B cell (primary cell): ENCODE measurements at places on chromosomes 12 and 14.

DNA sequence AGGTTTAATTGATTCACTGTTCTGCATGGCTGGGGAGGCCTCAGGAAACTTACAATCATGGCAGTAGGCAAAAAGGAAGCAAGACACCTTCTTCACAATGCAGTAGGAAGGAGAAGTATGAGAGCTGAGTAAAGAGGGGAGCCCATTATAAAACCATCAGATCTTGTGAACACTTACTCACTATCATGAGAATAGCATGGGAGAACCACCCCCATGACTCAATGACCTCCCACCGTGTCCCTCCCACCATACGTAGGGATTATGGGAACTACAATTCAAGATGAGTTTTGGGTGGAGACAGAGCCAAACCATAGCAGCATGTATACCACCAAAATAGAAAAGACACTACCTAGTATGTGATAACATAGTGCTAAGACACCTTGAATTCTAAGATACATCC is 2.9 kb upstream of the HMGA2 start:
- peaks cover 27% of the 10 kb centered on the region for H3K27me3 ChIP-seq
- H3K4me1 ChIP-seq = peaks cover 25% of the 10 kb centered on the region
- H3K36me3 ChIP-seq = no peaks in the 10 kb centered on the region
- DNase-seq = no peak
- no peak overlapping the region for H3K4me3 ChIP-seq

- H3K27ac ChIP-seq = no peak overlapping the region
- no peak overlapping the region for H3K4me3 ChIP-seq
- DNase-seq = no peak
- H3K4me1 ChIP-seq = peaks cover 3% of the 10 kb centered on the region
- no peaks in the 10 kb centered on the region for H3K36me3 ChIP-seq
- H3K27me3 ChIP-seq = peaks cover 52% of the 10 kb centered on the region
These were observed 3.9 kb downstream of the FLRT2 start for GRCh38 chr14:85533861-85534291.

GRCh38 chr12:49763006-49763591 is 21.7 kb downstream of the TMBIM6 start:
- no peaks in the 10 kb centered on the region for H3K27me3 ChIP-seq
- H3K4me1 ChIP-seq = peaks cover 14% of the 10 kb centered on the region
- H3K4me3 ChIP-seq = no peak overlapping the region
- H3K27ac ChIP-seq = no peak overlapping the region

DNA sequence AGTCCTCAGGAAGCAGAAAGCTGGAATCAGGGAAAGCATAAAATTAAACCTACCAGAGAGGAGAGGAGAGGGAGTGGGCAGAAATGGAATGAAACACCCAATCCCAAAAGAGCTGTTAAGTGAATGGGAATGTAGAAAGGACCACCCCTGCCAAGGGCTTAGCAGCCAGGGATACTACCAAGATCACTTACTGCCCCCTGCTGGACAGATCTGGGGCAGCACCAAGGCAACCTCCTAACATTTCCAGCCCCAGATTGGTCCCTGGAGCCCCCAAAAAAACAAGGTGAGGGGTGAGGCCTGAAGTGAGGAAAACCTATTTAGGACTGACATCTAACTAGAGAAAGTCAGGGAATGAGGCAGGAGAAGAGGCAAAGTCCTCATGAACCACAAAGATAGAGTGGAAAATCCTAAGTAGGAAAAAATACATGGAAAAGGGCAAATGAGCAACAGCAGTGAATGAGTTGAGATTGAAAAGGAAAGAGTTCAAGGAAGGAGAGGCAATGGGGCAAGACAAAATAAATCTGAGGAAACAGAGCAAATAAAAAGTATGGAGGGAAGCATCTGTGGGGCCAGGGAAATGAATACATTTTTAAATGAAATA is 11.2 kb upstream of the FKBP11 start:
- H3K27me3 ChIP-seq = no peaks in the 10 kb centered on the region
- H3K36me3 ChIP-seq = peaks cover 52% of the 10 kb centered on the region
- H3K4me1 ChIP-seq = peaks cover 34% of the 10 kb centered on the region
- H3K4me3 ChIP-seq = no peak overlapping the region
- H3K27ac ChIP-seq = no peak overlapping the region

- H3K4me1 ChIP-seq = no peaks in the 10 kb centered on the region
- H3K27ac ChIP-seq = no peak overlapping the region
- no peaks in the 10 kb centered on the region for H3K36me3 ChIP-seq
- no peaks in the 10 kb centered on the region for H3K27me3 ChIP-seq
- DNase-seq = no peak
These were observed 273.1 kb upstream of the NOVA1 start for GRCh38 chr14:26870722-26871617.

DNA sequence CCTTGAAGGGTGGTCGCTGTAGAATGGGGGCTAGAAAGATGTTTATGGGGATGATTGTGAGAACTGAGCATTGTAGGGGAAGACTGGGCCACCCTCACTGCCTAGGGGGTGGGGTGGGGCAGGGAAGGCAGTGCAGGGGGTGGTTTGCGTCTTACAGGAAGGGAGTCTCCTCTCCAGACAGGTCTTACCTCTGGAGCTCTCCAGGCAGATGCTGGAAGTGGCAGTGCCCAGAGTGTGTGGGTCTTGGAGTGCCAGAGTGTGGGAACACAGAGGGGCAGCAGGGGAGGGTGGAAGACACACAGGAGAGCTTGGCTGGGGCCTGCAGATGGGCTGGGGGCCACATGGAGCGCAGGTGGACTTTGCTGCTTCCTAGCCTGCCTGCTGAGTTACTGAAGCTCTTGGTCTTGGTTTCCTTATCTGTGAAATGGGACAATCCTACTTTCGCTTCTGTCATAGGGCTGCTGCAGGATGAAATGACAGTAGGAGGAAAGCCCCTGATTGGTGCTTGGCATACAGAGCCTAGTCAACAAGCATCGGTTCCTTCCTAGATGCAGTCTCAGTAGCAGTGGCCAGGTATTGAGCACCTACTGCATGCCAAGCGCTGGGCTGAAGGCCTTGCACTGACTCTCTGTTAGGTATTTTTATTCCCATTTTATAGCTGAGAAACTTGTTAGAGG is 118.3 kb downstream of the SLC25A47 start:
- H3K27ac ChIP-seq = no peak overlapping the region
- no peaks in the 10 kb centered on the region for H3K36me3 ChIP-seq
- H3K27me3 ChIP-seq = no peaks in the 10 kb centered on the region

GRCh38 chr12:31479516-31480210 is 111.3 kb downstream of the DENND5B start:
- peak; percentile 26 for DNase-seq
- H3K27me3 ChIP-seq = no peaks in the 10 kb centered on the region
- H3K4me3 ChIP-seq = no peak overlapping the region
- H3K27ac ChIP-seq = no peak overlapping the region
- peaks cover 31% of the 10 kb centered on the region for H3K4me1 ChIP-seq

DNA sequence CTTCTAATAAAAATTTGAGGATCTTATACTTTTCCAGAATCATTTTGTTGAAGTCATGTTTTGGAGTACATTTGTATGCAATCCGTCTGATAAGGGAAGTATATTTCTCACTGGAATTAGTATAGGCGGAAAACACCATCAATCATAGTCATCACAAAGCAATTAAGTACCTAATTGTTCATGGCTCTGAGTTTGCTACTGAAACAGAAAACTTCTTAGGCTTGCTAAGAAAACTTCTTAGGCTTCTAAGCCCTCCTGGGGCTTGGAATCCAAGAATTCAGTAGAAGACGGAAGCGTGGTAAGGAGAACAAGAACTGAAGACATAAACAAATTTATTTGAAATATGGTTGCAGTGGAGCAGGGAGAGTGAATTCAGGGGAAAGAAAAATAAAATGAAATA is 636.3 kb downstream of the DIO2 start:
- no peaks in the 10 kb centered on the region for H3K27me3 ChIP-seq
- H3K27ac ChIP-seq = no peak overlapping the region
- H3K36me3 ChIP-seq = no peaks in the 10 kb centered on the region
- H3K4me1 ChIP-seq = no peaks in the 10 kb centered on the region

DNA sequence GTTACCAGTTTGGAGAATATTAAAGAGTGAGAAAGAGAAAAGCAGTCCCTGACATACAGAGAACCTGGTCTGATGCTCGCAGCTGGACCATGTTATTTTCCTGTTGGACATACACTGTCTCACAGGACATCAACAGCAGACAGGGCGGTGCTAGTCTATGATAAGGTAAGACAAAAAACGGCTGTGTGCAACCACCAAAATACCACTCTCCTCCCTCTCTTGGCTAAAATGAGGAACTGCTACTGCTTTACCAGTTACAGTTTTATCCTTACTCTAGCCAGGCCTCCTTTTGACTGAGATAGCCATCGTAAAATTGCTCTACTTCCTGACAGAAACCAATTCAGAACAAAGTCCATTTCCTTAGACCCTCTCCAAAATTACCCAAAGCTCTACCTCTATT is 47.0 kb upstream of the ERGIC2 start:
- peak; percentile 23 for DNase-seq
- H3K36me3 ChIP-seq = no peaks in the 10 kb centered on the region
- no peak overlapping the region for H3K27ac ChIP-seq

DNA sequence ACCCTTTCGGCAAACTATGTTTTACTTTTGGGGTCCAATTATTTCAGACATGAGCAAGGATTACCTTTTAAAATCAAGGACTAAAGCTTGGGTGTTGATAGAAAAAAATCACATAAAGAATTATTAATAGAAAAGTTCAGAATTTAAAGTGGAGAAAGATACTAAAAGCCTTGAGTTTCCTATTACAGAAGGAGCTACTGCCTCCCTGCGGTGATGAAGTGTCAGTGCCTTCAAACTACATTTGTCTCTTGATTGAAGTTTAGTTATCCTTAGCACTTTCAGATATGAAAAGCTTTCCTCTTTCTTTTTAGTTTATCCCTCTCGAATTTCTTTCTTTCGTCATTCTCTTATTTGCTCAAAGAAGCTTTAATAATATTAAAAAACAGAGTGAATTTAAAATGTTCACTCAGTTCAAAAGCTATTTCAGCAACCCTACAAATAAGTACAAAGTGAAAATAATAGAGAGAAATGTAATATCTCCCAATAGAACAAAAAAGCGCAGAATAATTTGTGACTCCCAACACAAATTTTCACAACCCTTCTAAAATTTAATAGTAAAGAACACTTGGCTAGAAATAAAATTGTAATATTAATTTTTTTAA is 87.6 kb downstream of the SEC23A start:
- no peak overlapping the region for H3K4me3 ChIP-seq
- no peaks in the 10 kb centered on the region for H3K27me3 ChIP-seq
- no peaks in the 10 kb centered on the region for H3K36me3 ChIP-seq
- H3K4me1 ChIP-seq = no peaks in the 10 kb centered on the region
- peak; percentile 22 for DNase-seq

DNA sequence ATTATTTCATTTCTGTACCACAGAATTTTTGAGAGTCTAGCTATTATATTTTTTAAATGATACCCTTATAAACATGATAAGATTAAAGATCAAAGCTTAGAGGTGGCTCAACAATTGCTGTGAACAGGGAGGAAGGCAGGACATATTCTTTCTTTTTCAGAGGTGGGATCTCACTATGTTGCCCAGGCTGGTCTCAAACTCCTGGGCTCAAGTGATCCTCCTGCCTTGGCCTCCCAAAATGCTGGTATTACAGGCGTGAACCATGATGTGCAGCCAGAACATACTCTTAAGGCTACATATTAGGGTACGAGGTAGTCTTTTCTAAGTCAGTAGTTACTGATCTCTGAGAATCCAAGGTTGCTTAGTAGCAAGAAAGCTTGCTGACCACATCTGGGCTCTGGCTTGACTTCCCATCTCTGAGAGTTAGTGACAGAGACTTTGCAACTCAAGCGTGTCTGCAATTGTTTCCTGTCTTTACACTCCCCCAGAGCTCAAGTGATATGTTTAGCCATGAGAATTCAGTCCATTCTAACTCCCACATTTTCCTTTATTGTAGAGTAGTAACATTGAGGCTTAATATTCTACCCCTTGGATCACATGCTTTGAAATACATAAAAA is 8.6 kb downstream of the RAB5B start:
- peaks cover 23% of the 10 kb centered on the region for H3K4me1 ChIP-seq
- no peaks in the 10 kb centered on the region for H3K27me3 ChIP-seq
- peak; percentile 49 for DNase-seq

GRCh38 chr12:8036346-8036745 is 3.8 kb downstream of the FOXJ2 start:
- no peak for DNase-seq
- peaks cover 1% of the 10 kb centered on the region for H3K36me3 ChIP-seq
- no peak overlapping the region for H3K27ac ChIP-seq
- no peaks in the 10 kb centered on the region for H3K27me3 ChIP-seq
- no peak overlapping the region for H3K4me3 ChIP-seq

GRCh38 chr12:623865-624372 is 39.3 kb downstream of the NINJ2 start:
- no peaks in the 10 kb centered on the region for H3K36me3 ChIP-seq
- H3K4me3 ChIP-seq = no peak overlapping the region
- no peaks in the 10 kb centered on the region for H3K4me1 ChIP-seq
- no peaks in the 10 kb centered on the region for H3K27me3 ChIP-seq

GRCh38 chr12:102958073-102958829 is 777 bp downstream of the ASCL1 start:
- H3K27ac ChIP-seq = no peak overlapping the region
- H3K4me3 ChIP-seq = peak overlapping the region; percentile 53
- peaks cover 87% of the 10 kb centered on the region for H3K27me3 ChIP-seq
- DNase-seq = peak; percentile 71

GRCh38 chr14:100067971-100068959 is 3.0 kb downstream of the EVL start:
- DNase-seq = peak; percentile 80
- peak overlapping the region; percentile 69 for H3K4me3 ChIP-seq
- H3K4me1 ChIP-seq = peaks cover 86% of the 10 kb centered on the region
- no peaks in the 10 kb centered on the region for H3K36me3 ChIP-seq
- no peaks in the 10 kb centered on the region for H3K27me3 ChIP-seq

DNA sequence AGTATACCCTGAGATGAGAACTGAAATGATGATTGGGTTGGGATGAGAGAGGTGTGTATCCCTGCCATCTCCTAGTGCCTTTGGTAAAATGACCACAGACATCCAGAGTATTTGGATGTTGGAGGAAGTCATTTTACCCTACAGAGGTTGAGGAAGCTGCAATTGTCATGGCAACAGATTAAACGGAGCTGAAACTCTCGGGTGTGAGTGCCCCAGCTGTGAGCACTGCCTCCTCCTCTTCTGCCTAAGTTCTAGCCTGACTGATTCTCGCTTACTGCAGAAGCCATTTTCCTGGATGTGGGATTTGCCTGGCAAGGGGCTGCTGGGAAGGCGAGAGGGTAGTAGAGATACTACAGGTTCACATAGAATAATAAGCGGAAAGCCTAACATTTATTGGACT is 10.3 kb upstream of the PPP4R4 start:
- no peaks in the 10 kb centered on the region for H3K4me1 ChIP-seq
- H3K27ac ChIP-seq = no peak overlapping the region
- H3K4me3 ChIP-seq = no peak overlapping the region
- H3K27me3 ChIP-seq = no peaks in the 10 kb centered on the region
- DNase-seq = no peak
